ENCODE measurements at places on chromosomes 1 and 21. TPM values are rescaled to one million over a fixed set of nuclear protein-coding genes. Genes with fewer than 3 reads are reported as not detected.

DNA sequence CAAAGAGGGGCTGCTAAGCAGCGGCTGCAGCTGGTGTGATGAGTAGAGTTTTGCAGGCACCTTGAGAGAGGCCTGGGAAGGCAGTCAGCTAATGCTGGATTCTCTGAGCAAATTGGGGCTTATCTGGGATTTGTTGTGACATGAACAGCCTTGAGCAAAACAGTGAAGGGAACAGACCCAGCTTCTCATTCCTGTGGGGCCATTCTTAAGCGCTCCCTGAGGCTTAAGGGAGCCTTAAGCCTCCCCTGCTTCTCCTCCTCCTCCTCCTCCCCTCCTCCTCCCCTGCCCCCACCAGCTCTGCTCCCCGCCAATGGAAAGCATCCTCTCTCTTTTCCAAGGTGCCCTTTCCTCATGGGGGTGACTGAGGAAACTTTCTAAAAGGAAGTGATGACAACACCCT, 21.3 kb downstream of the HMGCS2 start:
- no peak for DNase-seq
- H3K36me3 ChIP-seq: peaks cover 12% of the 10 kb centered on the region
- peaks cover 16% of the 10 kb centered on the region for H3K4me1 ChIP-seq
- H3K27ac ChIP-seq: peak overlapping the region; percentile 45
- peaks cover 19% of the 10 kb centered on the region for H3K27me3 ChIP-seq
- no peak overlapping the region for H3K4me3 ChIP-seq

DNA sequence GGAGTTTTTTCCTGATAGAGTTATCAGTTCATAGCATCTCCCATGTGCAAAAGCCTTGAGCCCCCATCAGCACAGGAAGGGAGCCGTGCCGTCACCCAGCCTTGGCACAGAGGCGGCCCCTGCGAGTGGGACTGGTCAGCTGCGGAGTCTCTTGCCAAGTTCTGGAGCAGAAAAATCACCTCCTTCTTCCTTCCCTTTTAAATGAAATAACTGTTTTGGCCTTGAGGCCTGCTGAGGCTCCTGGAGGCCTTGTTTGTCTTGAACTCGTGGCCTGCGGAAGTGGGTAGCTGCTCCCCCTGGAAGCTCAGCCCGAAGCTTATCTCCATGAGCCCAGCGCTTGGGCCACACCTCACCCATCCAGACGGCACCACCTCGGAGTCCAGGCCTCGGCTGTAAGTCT, 145.7 kb upstream of the TMEM51 start:
- peak overlapping the region; percentile 61 for H3K27ac ChIP-seq
- H3K27me3 ChIP-seq: no peaks in the 10 kb centered on the region
- no peak for DNase-seq
- no peak overlapping the region for H3K4me3 ChIP-seq

DNA sequence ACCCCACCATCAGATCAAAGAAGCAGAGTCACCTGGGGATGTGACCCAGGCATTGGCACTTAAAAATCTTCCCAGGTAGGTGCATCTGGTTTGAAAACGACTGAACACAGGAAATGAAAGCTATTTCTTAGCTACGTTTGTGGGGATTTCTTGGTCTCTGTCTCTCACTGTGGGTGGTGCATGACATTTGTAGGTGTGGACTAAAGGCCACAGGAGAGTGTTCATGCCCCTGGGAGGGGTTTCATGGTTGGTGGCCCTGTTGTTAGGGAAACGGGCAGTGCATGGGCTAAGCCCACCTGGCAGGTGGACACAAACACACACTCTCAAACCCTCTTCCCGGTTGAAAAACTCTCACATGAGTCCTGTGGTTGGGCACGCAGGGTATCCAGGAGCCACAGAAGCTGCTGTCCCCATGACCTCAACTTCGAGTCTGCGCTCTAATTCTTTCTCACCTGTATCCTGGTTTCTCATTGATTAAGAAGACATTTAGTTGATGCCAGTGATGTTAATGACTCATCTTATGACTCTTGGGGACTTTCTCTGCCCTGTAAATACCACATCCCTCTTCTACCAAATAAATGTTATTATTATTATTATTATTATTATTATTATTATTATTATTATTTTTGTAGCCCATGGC, 119.4 kb downstream of the MRPS6 start:
- no peak overlapping the region for H3K27ac ChIP-seq
- H3K36me3 ChIP-seq: peaks cover 13% of the 10 kb centered on the region
- H3K4me1 ChIP-seq: peaks cover 20% of the 10 kb centered on the region
- no peak overlapping the region for H3K4me3 ChIP-seq
- DNase-seq: no peak

The RAB3B gene
- 4.0 TPM for total RNA-seq

Data from mesothelial cell of epicardium (in vitro differentiated cells).